ENCODE measurements at places on chromosomes 3 and 15.
A peak's percentile ranks its signal among the peaks of the same experiment; 100 is the strongest.

DNA sequence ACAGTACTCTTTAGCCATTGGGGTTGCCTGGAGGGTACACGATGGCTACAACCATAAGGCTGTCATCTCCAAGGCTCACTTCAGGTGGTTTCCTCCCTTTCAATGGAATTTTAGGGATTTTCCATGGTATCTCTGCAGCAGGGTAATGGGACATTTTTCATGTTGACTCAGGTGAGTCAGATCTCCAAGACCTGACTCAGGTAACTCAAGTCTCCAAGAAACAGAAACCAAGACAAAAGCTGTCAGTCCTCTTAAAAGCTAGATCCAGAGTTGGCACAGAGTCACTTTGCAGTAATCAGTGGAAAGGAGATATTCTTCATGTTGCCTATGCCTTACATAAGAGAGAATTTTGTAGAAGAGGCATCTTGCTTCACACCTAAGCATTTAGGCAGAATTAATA is 375.8 kb upstream of the ARPP21 start:
- DNase-seq: no peak

DNA sequence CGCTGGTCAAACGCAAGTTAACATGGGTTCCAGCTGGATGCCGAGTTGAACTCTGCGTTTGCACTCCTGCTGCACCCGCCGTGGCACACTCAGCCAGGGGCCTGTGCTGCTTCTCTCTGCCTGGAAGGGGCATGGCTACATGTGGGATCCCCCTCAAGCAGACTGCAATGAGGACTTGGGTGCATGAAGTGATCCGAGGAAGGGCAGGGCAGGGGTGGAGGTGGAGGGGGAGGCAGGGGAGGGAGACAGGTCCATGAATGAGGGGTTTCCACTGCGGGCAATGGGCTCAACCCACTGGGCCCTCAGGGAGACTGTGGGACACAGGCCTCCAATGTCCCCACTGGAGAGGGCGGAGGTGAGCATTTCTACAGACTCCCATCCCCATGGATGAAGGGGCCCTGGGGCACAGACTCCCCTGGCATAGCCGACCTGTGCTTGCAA is 141.6 kb upstream of the MEF2A start:
- DNase-seq: no peak

GRCh38 chr15:98604983-98605382 is 43.4 kb upstream of the IGF1R start:
- no peak for DNase-seq

DNA sequence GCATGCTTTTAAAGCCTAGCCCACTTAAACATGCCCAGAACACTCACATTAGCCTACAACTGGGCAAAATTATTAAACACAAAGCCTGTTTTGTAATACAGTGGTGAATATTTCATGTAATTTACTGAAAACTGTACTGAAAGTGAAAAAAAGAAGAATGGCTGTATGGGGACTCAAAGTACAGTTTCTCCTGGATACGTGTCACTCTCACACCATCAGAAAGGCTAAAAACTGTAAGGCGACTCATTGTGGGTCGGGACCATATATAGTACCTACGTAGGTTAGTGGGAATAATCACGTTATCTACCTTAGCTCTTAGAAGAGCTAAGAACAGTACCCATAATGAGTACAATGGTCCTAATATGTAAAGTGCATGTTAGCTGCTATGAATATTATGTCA is 80.2 kb upstream of the SPATA12 start:
- no peak for DNase-seq

GRCh38 chr3:120595788-120596115 is 384 bp upstream of the NDUFB4 start:
- DNase-seq: no peak

DNA sequence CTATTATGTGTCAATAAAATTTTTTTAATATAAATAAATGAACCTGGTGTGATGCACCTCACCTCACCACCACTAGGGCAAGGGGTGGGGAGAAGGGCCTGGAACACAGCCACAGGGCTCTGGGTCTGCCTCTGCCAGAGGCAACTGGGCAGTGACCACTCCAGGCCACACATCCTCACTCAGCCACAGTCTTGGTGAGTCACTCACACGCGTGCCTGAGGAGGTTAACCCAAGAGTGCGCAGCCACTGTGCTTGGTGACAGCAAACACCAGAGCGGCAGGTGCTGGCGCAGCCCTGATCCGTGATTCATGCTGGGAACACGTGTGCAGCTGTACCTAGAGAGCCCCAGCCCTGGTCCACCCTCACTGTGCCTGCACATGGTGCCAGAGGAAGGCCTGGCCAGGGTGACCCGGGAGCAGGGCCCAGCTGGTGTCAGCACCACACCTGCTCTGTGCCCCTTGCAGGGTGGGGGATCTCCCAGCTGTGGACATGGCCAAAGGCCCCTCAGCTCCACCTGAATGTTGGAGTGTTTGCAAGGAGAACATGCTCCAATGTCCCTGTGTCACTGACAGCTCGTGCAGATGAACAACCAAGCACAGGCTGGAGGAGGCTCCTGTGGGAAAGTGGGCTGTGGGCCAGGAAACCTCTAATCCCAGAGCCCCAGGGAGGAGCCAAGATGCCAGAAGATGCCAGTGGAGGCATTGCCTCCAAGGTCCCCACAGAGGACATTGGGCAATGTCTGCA is 2.1 kb downstream of the SLC41A3 start:
- no peak for DNase-seq

DNA sequence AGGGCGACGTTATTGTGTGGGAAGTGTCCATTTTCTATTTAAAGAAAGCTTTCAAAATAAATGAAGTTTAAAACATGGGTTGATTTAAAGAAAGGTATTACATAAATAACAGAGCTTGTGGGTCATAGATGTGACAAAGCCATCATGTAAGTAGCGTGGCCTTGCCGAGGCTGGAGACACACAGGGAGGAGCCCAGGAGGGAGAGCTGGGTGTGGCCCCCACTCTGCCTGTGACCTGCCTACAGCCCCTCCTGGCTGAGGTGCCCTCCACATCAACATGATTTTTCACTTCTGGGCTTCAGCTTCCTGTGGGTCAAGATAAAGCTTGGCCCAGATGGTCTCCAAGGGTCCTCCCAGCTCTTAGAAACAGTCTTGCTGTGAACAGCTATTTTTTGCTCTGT is 12.5 kb upstream of the MGLL start:
- no peak for DNase-seq

DNA sequence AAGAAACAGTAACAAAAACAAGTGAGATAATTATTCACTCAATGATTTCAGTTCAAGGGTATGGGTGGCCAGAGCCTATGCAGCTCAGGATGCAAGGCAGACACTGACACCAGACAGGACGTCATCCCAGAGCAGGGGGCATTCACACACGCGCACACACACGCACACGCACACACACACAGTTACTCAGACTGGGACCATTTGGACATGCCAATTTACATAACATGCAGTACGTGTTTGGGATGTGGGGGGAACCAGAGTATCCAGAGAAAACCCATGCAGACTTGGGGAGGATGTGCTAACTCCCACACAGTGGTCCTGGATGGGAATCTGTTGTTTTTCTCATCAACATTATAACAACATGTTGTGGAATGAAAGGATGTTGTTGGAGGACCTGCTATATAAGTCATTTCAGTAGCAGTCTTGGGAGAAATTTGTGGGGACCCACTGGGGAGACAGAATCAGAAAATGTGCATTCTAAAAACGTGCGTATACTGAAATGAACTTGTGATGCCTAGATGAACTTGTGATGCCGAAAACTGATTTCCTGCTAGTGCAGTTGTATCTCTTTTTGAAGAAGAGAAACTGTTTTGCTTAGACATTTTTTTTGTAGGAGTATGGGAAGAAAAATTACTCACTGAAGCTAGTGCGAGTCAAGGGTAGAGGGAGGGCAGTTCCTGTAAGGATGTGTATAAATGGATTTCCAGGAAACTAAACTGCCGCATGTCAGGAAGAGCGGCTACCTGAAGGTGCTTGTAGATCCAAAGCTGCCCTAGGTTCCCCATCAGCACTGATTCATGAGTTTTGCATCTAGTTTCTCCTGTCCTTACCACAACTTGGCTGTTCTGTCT is 25.2 kb downstream of the CD200 start:
- no peak for DNase-seq

DNA sequence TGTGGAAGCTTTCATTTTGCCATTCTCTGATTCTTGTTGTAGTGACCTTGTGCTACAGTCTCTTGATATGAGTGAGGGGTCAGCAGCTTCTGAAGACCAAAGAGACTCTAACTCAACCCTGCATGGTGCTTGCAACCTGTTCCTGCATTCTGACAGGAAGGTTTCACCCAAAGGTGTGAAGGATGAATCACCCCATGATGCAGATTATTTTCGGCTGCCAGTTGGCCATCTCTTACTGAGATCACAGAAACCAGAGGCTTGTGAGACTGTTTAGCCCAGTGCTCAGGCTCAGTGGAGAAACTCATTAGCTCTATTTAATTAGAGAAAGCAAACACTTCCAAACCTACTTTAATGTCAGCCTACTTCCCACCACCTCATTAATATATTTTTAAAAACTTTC is 29.2 kb upstream of the TPRG1 start:
- peak; percentile 15 for DNase-seq

DNA sequence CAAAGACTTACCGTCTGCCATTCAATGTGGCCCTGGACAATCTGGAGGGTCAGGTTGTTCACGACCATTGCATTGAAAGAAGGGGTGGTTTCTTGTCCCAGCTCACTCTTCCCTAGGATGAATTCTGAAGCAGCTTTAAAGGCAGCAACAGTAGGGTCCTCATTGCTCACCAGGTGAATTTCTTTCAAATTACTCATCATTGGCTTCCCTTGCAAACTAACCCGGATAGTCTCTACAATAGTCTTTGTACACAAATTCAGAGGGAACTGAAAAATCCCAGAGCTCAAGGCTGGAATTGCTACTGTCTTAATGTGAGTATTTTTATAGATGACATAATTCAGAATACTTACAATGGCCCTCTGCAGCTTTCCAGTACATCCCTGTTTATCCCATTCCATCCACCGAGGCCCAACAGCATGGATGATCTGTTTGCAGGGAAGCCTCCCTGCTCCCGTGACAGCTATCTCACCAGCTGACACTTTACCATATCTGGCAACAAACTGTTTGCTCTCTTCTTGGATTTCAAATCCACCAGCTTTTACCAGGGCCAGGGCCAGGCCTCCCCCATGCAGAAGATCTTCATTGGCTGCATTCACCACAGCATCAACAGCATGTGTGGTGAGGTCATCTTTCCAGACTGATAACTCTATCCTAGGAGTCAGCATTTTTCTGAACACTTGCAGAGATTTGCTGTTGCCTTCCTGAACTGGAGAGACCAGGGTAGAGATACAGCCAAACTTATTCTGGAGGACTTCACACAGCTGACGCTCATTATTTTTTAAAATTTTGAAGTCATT is 8.6 kb downstream of the PARP9 start:
- DNase-seq: no peak

DNA sequence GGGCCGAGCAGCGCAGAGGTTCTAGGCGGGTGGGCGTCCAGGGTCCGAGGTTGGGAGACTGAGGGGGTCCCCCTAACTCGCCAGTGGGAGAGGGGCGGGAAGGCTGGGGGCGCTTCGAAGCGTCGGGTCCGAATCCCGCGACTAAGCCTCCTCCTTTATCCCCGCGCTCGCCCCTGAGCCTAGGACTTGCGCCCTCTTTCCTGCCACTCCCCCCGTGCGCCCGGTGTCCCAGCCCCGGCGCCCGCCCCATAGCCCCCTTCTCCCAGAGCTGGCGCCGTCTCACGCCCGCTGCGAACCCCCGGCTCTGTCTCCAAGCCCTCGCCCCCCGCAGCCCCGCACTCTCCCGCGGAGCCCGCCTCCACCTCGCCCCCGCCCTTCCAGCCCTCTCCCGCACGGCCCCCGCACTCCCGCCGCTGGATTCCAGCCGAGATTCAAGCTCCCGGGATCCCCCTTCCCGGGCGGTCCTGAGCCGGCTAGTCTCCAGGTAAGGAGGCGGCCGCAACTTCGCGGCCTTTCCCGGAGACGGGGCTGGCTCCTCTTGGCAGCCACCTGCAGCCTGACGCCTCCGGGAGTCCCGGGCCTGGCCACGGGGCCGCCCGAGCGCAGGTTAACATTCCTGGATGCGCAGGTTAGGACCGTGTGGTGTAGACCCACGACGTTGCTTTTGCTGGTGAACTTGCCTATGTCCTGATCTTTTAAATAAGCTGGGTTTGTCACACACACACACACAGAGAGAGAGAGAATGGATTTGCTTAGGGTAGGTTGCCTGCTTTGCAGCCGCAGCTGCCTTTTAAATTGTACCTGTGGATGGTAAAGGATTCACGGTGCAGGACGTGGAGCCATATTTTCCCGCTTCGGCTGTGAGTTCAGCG is 563 bp downstream of the PXYLP1 start:
- DNase-seq: peak; percentile 64

- peak; percentile 34 for DNase-seq
These were observed 550 bp downstream of the CCDC9B start for GRCh38 chr15:40340038-40340739.

DNA sequence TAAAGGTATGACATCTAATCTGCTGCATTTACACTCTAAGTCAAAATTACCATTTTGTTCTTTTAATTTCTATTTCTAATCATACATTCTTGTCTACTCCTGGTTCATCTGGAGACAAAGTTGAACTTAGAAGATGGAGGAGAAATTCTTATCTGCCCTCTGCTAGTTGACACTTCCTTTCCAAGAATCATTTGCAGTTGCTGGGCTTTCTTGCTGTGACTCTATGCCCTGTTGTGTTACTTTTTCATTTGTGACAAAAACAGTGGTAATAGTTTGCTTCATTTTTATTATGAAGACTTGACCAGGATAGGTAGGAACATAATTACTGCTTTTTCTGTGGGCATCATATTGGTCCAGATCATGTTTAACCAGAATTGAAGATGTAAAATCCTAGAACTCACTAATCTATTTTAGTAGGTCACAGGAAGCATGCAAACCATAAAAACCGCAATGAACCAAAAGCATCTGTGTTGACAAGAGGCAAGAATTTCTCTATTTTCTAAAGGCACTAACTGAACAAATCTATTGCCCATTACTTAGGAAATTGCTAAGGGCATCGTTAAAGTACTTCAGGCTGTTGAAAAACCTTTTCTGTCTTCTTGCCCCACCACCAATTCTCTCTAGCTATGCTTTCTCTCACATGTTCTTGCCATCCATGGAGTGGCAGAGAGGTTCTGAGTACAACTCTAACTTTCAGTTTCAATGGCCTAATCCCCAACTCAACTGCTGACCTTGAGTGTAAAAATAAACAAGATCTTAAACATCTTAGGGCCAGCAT is 4.2 kb upstream of the CCR2 start:
- no peak for DNase-seq

GRCh38 chr15:73345658-73346057 is 23.1 kb downstream of the HCN4 start:
- DNase-seq: peak; percentile 88

DNA sequence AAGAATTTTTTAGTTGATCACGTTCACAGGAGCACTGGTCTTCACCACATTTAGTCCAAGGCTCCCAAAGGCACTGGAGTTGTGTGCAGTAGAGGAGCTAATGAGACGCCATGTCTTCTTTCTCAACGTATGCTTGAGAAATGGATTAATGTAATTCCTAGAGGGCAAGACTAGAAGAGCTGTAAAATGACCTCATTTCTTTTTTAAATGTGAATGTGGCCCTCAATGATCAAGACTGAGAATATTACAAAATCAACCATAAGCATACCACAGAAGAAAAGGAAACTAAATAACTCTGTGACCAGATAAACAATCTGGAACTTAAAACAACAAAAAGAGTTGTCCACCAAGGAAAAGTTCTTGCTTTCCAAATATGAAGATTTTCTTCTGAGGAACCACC is 112.1 kb upstream of the THBS1 start:
- DNase-seq: no peak

GRCh38 chr3:46576386-46576785 is 10.3 kb upstream of the LRRC2 start:
- DNase-seq: no peak

GRCh38 chr3:17656264-17656663 is 86.2 kb downstream of the TBC1D5 start:
- DNase-seq: no peak

GRCh38 chr3:28556195-28556594 is 207.6 kb upstream of the AZI2 start:
- no peak for DNase-seq

Data from NCI-H69 (cell line).